ENCODE measurements at places on chromosomes 4 and X.

GRCh38 chrX:134388161-134389109, 71.5 kb upstream of the HPRT1 start:
- no peak for DNase-seq

GRCh38 chr4:100609810-100610209, 92.0 kb upstream of the EMCN start:
- DNase-seq = no peak

GRCh38 chr4:80006935-80007744, 65.9 kb downstream of the ANTXR2 start:
- DNase-seq = no peak

- no peak for DNase-seq
Observed at GRCh38 chrX:149711545-149712236, at the start of gene MAGEA11. MAGEA11 (plus strand) TSS chrX:149712060; CDS start chrX:149713160, 1,100 bp downstream.

DNA sequence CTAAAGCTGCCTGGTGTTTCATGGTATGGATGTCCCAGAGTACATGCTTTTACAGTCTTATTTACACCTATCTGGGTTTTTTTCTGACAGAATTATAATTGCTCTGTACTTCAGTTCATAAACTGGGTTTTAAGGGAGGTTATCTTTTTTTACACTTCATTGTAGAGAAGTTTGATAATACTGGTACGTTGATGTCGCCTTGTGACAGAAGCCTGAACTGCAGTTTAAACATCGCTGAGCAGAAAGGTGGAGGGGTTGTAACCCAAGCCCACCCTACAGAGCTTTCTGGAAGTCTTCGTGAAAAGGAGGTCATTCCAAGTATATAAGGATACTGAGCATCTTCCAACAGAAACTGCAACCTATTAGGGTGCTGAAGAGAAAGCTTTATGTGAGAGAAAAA, 46.4 kb downstream of the BEX1 start:
- DNase-seq = no peak

All from activated CD4-positive, CD25-positive, alpha-beta regulatory T cell (primary cell).